Activated CD4-positive, alpha-beta T cell treated with anti-CD3 and anti-CD28 coated beads, Interleukin-10, Interleukin-2, amounts not matched to agents 100 ng/mL and 50 ng/mL, durations not matched to agents 16 hours and 8 hours (primary cell): ENCODE measurements at places on chromosomes 6 and 20.

DNA sequence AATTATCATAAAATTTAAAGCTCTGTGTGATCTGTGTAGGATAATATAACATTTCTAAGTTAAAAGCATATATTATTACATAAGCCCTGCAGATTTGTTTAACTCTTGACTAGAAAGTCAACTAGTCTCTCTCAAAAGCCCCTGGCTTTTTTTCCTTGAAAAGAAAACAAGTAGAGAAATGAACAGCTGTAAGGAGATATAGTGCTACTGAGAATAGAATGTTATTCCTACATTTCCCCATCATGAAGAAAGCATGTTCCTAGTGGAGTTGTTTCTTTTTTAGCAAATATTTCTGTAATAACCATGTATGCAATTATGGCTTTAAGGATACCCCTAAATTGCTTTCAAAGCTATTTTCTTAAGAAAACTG is 37.6 kb downstream of the SHLD1 start:
- DNase-seq, result no peak

- DNase-seq, result no peak
These were observed 37.1 kb downstream of the SLC17A1 start for GRCh38 chr6:25794784-25795183.

DNA sequence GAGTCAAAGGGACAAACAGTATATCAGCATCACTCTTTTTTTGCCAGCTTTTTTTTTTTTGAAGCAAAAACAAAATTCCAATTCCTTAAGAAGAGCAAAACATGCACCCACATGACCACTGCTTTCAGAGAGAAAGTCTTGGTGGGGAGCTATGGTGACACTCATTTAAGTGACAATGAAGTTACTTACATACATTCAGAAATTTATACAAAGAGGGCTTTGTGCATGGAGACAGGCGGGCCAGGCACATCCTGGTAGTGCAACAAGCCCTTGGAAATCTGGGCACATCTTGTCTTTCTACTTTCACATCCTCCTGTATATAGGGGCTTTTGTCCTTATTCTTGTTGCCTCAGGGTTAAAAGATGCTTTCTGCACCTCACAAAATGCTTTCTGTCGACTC is 55.9 kb downstream of the IL22RA2 start:
- no peak for DNase-seq

- no peak for DNase-seq
These were observed 29.0 kb downstream of the SPTLC3 start for GRCh38 chr20:13037727-13038126.
